GM23248 (cell line): ENCODE measurements at places on chromosomes 13 and 19. TPM values are rescaled to one million over a fixed set of nuclear protein-coding genes. Genes with fewer than 3 reads are reported as not detected.

DNA sequence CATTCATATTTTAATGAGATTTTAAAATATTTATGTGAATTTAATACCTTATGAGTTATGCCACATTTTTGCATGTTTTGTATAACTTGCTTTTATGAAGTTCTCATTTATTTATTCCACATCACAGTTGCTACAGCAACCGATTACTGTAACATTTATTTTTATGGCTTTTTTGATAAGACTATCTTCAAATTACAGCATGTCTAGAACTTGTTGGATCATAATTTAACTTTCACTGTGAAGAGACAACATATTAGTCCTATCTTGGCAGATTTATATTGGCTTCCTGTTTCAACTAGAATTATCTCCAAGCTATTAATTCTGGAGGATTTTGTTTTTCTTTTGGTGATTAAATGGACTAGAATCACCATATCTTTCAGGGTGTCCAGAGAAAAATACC lies 793.7 kb upstream of the SLITRK5 start:
- no peak for DNase-seq

GRCh38 chr13:72959643-72960042 lies 99.2 kb upstream of the KLF5 start:
- peak; percentile 54 for DNase-seq

- no peak for DNase-seq
These were observed 65.7 kb downstream of the SLITRK5 start for GRCh38 chr13:87736849-87737385.

DNA sequence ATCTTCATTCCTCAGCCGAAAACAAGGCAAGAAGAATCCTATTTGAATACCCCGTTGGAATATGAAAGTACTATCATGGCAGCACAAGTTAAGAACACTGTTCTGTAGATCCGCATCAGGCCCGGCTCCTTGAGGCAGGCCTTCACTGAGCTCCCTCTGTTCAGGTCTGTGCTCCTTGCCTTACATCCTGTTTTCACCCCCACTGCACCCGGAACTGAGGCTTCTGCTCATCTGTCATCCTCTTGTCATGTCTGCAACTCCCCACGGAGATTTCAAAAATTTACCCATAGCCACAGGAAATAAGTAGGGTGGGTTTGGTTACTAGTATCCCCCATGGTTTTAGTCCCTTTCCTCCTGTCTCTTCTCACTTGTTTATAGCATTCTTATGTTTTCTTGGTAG lies 861.9 kb downstream of the GPC5 start:
- no peak for DNase-seq

DNA sequence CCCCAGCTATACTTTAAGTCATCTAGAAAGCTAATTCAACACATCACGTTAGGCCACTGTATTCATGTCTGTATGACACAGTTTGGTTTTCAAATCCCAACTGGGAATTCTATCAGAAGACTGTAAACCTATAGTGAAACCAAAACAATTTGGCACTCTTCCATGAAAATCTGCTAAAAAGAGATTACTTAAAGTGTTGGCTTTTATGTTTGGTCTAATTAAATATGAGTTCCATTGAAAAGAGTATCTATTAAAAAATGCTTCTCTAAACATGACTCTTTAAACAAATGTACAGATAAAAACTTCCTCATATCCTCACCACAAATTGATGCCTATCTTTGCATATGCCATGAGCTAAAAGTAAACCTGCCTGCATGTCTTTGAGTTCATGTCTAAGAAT lies 25.4 kb downstream of the PCDH9 start:
- no peak for DNase-seq

DNA sequence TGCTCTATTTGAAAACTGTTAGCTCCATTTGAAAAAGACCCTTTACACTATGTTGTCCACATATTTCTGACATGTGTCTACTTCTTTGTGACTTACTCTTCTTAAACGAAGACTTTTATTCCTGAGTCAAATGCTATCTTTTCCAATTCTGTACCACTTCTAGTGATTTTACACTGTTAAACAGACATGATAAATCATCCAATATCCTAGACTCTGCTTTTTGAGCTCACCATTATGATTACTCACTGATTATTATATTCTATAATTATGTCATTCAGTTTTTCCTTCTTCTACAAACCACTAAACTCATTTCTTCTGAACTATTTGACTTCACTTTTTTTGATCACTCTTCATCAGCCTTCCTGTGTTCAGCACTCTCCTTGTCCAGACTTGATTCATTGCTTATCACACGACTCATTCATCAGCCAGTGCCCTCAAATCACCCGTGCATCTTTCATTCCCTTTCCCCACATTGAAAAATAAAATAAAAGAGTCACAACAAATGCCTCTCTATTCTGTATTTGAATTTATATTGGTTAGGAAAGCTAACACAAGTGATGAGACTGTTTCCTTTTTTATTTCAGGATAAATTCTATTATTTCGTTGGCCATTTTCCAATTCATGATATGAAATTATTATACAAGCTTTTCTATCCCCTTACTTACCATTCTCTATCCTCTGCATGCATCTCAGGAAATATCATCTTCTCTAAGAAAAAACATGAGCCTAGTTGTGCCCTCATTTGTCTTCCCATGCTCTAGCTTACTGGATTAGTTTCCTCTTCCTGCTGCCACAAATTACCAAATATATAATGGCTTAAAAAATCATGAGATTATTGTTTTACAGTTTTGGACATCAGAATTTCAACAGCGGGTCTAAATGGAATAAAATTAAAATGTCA lies 1482.1 kb upstream of the MIR17HG start:
- no peak for DNase-seq

GRCh38 chr19:48963371-48964204 lies 1.5 kb upstream of the FTL start:
- peak; percentile 85 for DNase-seq

DNA sequence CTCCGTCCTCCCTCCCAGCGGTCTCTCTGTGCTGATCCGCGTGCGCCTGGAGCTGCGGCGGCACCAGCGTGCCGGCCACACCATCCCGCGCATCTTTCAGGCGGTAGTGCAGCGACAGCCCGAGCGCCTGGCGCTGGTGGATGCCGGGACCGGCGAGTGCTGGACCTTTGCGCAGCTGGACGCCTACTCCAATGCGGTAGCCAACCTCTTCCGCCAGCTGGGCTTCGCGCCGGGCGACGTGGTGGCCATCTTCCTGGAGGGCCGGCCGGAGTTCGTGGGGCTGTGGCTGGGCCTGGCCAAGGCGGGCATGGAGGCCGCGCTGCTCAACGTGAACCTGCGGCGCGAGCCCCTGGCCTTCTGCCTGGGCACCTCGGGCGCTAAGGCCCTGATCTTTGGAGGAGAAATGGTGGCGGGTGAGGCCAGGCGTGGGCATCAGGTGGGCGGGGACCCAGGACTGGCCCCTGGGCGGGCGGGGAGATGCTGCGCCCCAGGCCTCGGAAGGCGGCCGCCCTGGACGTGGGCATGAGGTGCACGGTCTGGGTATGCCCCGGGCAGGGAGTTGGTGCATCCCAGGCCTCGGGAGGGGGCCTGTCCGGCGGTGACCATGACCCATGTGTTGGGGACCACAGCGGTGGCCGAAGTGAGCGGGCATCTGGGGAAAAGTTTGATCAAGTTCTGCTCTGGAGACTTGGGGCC lies 16.4 kb downstream of the SLC27A1 start:
- DNase-seq = no peak

DNA sequence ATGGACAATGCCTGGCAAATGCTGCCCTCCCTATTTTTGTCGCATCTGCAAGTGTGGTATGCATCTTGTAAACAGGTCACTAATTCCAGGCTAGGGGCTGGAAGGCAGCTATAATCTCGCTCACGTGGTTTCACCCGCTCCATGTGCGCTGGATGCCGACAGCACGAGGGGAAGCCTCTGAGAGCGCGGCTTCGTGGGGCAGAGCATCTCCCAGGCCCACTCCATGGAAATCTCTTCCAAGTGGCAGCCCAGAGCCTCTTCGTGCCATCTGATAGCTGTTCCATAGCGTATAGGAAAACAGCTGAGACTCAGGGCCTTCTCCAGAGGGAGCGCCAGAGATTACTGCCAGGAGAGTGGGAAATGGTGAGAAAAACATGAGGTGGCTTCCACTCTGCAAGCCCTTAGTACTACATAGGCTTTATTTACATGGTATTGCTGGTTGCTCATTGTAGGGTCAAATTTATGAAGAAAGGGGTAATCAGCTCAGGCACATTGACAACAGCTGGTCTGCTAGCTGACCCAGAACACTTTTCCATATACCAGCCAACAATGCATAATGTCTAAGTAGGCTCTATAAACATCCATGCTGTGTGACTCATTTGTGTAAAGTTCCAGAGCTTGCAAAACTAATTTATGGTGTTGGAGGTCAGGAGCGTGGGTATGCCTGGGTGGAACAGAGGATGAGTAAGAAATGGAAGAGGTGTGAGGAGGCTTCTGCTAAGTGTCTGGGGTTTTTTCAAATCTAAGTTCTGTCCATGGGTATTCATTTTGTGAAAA lies 165.2 kb downstream of the SHISA2 start:
- peak; percentile 42 for DNase-seq

- peak; percentile 41 for DNase-seq
These were observed 2.0 kb downstream of the PPP6R1 start for GRCh38 chr19:55256562-55257460.

DNA sequence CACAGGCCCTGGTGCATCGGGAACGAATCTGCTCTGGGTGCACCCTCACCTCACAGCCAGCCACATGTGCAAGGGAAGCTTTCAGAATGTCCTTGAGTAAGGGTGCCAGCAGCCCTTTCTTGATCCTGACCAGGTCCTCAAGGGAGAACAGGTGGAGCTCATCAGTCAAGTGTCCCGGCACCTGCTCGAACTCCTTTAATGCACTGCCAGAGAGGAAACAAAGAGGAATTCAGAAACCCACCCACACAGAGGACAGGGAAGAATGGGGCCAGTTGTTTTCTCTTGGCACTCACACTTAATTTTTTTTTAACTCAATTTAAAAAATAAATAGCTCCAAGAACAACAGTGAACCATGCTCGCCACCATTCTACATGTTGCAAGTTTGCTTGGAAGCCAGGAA lies 41.7 kb downstream of the RUBCNL start:
- DNase-seq = no peak

DNA sequence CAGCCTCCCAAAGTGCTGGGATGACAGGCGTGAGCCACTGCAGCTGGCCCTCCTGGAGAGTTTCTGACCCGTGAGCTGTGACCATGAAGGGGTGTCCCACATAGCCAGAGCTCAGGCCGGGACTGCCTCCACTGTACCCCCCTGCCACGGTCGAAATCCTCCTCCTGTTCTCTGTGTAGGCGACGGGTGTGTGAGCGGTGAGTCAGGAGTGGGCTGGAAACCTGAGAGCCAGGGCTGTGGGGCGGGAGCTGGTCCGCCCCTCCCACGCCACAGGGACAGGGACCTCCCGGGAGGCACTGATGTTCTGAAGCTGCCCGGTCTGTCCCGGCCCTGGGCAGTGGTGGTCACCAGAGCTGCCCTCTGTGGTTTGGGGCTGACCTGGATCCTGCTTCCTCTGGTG lies 3.9 kb downstream of the WDR18 start:
- no peak for DNase-seq

DNA sequence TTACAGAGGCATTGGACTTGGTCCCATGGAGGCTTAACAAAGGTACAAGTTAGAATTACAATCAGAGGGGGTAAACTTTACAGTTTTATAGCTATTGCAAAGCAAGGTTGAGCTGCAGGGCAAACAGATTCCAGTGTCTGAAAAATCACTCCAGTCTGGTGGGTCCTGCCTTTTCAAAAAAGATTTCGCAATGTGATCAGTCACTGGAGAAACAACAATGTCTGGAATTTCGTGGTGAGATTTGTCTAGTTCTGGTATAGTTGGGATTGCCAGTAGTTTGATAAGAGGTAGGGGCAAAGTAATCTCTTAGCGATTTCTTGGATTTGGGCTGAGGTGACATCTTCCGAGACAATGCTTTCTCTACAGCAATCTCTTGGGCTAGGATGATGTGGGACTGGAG lies 1198.2 kb upstream of the PCDH9 start:
- no peak for DNase-seq

DNA sequence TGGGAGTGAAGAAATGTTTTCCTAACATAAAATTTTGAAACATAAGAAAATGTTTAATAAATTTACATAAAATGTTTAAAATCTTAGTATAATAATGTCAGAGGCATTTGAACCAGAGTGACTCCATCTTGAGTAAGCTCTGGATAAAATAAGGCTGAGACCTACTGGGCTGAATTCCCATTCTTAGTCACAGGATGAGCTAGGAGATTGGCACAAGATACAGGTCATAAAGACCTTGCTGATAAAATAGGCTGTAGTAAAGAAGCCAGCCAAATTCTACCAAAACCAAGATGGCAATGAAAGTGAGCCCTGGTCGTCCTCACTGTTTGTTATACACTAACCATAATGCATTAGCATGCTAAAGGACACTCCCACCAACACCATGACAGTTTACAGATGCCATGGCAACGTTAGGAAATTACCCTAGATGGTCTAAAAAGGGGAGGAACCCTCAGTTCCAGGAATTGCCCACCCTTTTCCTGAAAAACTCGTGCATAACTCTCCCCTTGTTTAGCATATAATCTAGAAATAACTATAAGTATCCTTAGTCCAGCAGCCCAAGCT lies 1184.0 kb downstream of the UQCRFS1 start:
- peak; percentile 18 for DNase-seq

DNA sequence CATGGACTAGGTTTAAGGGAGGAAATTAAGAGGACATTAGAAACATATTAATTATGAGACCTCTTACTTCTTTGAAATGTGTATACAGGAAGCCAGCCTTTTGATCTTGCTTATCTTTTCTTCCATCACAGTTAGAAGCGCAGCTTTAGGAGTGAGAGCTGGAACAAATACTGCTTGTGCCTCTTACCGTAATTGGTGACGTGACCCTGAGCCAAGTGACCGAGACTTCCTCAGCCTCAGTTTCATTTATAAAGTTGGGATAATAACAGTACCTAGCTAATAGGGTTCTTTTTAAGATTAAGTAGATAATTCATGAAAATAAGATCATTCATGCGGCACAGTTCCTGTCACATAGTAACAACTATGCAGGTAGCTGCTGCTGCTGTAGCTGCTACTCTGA lies 18.5 kb downstream of the FREM2 start:
- DNase-seq = no peak

DNA sequence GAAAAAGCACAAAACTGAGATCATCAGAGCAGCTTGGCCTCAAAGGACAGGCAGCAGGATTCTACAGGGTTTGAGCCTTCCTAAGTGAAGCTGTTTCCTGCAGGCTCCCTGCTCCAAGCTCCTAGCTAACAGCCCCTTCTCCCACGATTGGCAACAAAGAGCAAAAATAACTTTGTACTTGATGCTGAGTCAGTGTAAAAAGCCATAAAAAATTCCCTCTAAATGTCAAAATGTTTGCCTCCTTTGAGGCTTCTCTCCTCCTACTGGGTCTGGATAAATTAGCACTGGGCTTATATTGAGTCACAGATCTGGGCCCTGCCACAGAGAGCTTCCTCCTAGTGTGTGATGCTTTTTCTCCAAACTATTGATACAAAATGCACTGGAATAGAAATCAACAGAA lies 153.3 kb downstream of the TNFRSF19 start:
- peak; percentile 75 for DNase-seq

CADM4 gene
- 1.0 and 1.7 TPM in 2 replicates for total RNA-seq

DCT gene
- total RNA-seq = not detected in 2 replicates

ZNF234 gene
- 6.5 and 8.1 TPM in 2 replicates for total RNA-seq

CA11 gene
- 1.1 and 1.6 TPM in 2 replicates for total RNA-seq

AMER2 gene
- not detected in 2 replicates for total RNA-seq

COMP gene
- total RNA-seq = 93.8 and 96.6 TPM in 2 replicates

NLRP5 gene
- not detected in 2 replicates for total RNA-seq

SPACA4 gene
- not detected in 2 replicates for total RNA-seq

GSX1 gene
- not detected in 2 replicates for total RNA-seq

CEBPG gene
- total RNA-seq = 33.4 and 36.2 TPM in 2 replicates

DHX34 gene
- 11.0 and 13.2 TPM in 2 replicates for total RNA-seq

PLK5 gene
- total RNA-seq = not detected in 2 replicates

LMTK3 gene
- total RNA-seq = 0.22 TPM in 1 of 2 replicates, not detected in the other

FBN3 gene
- not detected in 2 replicates for total RNA-seq

CHST8 gene
- 0.89 and 1.1 TPM in 2 replicates for total RNA-seq
